ENCODE measurements at places on chromosomes 2 and 18.

DNA sequence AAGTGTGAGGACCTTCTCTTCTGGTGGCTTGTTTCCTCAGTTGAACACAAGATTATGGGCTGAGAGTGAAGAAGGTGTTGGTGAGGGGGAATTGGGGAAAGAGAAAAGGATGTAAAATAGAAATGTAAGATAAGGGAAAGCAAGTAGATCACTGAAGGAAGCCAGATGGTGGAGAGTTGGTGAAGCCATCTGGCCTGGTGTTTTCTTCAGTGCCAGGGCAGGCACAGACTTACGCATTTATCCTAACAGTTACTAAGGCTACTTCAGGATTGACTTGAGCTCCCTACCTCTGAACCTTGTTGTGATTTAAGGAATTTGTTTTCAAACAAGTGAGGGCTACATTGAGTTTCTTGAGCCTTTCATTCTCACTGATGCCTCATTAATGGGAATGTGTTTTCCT is 113.8 kb downstream of the GALNT1 start:
- DNase-seq = no peak

- DNase-seq = no peak
Measured at GRCh38 chr2:118176601-118177000, 88.3 kb downstream of the INSIG2 start.

DNA sequence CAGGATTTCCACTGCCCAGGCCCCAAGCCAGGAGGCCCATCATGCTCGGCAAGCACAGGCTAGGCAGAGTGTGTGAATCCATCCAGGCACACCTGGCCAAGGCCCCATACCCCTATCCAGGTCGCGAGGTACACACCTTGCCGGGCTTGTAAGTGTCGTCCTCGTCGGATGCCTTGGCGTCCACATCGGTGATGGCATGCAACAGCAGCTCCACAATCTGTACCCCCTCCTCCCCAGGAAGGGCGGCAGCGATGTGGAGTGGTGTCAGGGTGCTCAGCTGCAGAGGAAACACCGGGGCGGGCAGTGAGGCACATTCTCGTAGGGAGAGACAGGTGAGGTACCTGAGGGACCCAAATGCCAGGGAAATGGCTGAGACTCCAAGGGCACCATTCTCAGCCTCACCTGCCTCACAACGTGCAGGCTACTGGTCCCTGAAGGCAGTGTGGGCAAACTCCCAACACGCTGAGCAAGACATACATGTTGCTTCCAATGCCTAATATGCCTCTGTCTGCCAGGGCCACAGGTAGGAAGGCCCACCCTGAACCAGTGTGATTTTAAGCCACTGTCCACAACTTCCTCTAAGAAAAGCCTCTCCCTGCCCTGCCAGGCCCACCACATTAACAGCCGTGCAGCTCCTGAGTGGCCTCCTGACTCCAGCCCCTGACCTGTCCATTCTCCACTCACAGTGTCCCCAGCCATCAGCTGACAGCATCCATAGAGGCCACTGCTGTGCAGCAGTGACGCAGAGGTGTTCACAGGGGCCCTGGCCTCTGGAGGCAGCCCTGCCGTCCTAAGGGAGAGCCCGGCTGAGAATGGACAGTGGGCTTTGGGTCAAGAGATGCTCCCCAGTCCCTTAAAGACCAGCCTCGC is 44.9 kb downstream of the ANKMY1 start:
- DNase-seq = peak; percentile 40

DNA sequence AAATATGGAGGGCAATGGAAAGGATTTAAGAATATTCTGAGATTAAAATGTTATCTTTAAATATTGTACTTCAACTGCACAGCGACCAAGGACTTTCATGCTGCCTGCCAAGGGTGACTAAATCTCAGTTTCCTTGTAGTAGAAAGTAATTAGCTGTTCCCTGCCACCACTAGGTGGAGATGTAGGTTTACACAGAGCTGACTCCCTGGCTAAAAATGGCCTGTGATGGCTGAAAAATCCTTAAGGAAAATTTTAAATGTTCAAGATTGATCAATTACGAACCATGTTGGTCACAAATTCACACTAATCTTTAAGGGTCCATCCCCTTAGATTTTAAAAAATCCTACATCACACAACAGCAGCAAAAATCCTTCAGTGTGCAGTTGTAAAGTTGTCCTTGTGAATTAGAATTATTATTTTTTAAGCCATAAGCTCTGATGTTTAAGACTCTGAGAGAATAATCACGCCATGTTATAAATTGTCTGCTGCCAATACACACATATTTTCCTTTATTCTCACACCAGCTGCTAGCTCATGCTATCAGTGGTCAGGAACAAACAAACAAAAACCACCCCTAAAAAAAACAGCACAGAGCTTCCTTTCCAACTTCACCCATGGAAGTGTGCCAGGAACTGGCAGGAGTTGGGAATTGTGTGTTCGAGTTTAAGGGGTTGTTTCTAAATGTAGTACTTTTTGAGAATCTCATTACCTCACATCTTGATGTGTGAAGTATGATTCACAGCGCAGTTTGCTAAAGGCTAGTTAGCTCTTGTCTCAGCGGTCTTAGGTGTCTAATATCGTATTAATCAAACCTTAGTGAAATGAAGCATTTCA is 399.8 kb downstream of the TMEM182 start:
- no peak for DNase-seq

- no peak for DNase-seq
Measured at GRCh38 chr2:234932591-234933168, 19.1 kb upstream of the SH3BP4 start.

- peak; percentile 56 for DNase-seq
Measured at GRCh38 chr2:240567137-240567871, 980 bp upstream of the RNPEPL1 start.

DNA sequence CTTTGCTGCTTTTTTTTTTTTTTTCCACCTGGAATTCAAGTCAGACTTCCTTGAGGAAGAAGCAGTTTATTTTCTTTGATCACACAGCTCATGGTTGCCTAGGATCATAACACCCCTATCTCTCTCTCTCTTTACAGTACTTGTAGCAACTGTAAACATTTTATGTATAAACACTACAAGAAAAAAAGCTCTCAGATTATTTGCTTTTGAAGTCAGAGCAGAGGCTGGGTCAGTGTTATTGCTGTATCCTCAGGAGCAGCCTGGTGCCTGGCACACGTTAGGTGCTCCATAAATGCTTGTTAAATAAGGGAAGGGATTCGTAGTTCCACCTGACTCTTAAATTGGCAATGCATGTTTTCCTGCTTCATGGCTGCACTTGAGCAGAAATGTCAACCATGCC is 221.2 kb downstream of the TGIF1 start:
- no peak for DNase-seq

GRCh38 chr2:85716346-85716914 is 22.3 kb downstream of the GNLY start:
- no peak for DNase-seq

DNA sequence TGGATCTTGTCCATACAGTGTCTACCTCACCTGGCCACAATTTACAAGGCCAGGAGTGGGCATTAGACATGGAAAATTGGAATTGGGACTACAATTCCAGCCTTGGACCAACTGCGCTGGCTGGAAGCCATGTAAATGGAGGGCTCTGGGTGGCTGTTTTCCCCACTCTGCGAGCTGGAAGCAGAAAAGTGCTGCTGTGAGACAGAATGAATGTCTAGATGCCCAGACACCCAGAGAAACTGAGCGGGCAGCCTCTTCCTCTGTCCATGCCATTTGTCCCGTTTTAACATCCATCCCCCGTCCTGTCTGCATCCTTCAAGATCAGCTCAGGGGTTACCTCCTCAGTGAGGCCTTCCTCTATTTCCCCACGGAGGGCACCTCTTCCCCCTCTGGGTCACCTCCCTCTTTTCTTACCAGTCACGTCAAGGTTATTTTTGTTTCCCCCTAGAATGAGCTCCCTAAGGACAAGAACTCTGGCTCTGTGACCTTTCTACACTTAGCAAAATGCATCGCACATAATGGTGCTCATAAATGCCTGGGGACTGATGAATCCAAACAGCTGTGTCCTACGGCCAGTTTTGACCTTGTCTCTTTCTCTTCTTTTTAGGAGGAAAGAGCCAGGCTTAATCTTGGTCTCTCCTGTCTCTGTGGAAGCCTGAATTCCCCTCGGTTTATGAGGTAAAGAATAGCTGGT is 41.2 kb downstream of the MCFD2 start:
- no peak for DNase-seq

GRCh38 chr2:47346638-47347037 is 56.3 kb upstream of the MSH2 start:
- no peak for DNase-seq

GRCh38 chr2:135585586-135585985 is 54.3 kb downstream of the R3HDM1 start:
- no peak for DNase-seq

- DNase-seq = no peak
Measured at GRCh38 chr2:69192176-69192945, 179.4 kb downstream of the ANTXR1 start.

GRCh38 chr2:38971377-38971776 is 81.7 kb downstream of the ARHGEF33 start:
- DNase-seq = no peak

- DNase-seq = no peak
Measured at GRCh38 chr18:55635439-55635838, 47.4 kb upstream of the TCF4 start.

DNA sequence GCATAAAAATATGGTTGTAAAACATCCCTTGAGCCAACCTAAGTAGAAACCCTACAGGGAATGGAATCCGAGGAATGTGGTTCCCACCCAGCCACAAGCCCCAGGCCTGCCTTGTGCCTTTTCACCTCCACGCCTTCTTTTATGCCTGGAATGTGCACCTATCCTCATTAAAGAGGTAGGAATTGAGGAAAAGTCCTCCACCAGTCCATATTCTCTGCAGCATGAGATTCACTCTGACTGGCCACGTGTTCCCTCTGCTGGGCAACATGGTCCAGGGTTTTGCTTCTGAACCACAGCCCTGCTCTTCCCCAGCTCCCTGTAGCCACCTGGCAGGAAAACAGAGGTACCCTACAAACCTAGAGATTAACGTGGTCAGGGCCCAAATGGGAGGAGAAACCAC is 787.9 kb upstream of the RAB6C start:
- DNase-seq = no peak

GRCh38 chr2:34705551-34706247 is 1106.6 kb upstream of the FAM98A start:
- no peak for DNase-seq

- DNase-seq = no peak
Measured at GRCh38 chr2:179646173-179646769, 215.1 kb downstream of the ZNF385B start.

DNA sequence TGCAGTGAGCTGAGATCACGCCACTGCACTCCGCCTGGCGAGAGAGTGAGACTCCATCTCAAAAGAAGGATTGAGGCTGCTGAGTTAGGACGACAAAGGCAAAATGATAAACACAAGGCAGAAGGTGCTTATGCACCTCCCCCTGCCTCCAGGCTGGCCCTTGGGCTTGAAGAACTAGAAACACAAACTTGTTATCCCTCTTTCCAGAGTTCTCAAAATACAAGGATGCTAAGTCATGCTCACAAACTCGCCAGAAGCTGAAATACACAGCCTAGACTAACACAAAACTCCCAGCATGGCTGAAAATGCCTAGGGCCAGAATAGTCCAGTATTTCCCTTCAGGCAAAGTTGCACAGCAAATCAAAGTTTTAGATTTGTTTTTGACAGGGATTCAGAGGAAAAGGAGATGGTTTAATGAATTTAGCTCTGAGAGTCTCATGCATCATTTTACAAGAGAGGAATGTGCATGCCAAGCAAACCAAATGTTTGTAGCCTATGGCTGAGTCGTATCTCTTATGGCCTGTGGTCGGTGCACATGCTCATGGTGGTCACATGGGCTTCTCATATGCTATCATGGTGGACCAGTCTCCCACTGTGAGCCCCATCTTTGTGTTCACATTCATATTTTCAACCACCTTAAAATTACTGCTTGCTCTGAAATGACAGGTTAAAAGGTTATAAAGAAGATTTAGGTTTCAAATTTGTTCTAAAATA is 16.2 kb upstream of the MREG start:
- DNase-seq = no peak

GRCh38 chr2:6648596-6649247 is 217.0 kb downstream of the CMPK2 start:
- DNase-seq = no peak

DNA sequence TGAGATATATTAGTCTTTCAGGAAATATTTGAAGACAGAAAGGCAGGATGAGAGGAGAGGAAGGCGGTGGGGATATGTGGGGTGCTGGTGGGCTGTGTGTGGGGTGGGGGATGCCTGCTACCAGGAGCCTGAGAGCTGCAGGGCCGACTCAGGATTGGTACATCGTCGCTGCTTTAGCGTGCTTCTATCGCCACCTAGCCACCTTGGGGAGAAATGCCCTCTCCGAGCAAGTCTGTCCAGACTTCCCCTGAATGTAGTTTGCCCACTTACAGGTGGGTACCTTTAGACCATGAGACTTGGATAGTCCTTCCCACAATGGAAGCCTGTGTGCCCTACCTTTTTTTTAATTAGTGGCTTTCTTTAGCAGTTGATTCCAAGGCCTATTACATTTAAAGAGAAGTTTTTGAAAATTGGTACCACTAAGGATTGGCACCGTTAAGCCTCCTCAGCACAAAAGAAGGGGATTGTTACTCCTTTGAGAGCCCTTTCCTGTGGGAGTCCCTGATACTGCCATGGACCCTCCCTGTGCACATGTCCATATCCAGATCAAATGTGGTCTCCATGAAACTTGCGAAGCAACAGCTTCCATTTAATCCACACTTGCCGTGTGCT is 114.1 kb upstream of the NDUFV2 start:
- peak; percentile 55 for DNase-seq

DNA sequence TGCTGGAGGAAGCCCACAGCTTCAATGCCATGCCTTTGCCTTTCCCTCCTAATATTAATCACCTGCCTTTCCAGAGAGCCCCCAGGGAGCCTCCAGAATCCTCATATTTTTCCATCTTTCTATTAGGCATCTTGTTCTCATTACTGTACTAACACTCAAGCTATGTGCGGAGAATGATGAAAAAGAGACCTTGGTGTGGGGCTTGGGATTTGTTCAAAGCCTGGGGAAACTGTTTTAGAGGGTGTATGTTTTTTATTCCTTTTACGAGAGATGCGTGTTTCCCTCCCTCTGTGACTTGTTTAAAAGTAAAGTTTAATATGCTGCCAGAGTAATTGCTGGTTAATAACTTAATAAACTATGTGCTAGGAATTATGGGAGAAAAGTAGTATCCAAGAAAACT is 102.4 kb upstream of the ZFP36L2 start:
- DNase-seq = no peak

- DNase-seq = no peak
Measured at GRCh38 chr18:23448291-23448690, 4.8 kb upstream of the RIOK3 start.

DNA sequence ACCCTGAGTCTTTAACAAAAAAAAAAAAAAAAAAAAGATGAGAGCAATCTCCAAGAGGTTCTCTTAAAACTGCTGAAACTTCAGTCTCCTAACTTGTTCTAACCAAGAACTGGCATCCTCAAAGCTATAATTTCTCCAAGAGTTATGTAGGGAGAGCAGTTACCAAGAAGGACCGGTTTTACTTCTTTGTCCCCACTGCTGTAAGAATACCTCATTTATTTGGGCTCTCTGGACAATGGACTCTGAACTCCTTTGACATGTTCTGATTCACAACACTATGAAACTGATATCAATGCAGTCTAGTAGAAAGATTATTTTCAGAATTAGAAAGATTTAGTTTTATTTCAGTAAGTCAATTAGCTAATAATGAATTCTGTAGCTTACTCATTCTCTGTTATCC is 84.5 kb upstream of the DTNB start:
- DNase-seq = no peak

All from right lobe of liver (tissue), 6 donors.